ENCODE measurements at places on chromosomes 5 and 9. TPM values are rescaled to one million over a fixed set of nuclear protein-coding genes. Genes with fewer than 3 reads are reported as not detected.

The PTGR1 gene
- 28.8 TPM for total RNA-seq

The BHMT gene
- total RNA-seq = 0.66 TPM

The CCNO gene
- 7.6 TPM for total RNA-seq

DNA sequence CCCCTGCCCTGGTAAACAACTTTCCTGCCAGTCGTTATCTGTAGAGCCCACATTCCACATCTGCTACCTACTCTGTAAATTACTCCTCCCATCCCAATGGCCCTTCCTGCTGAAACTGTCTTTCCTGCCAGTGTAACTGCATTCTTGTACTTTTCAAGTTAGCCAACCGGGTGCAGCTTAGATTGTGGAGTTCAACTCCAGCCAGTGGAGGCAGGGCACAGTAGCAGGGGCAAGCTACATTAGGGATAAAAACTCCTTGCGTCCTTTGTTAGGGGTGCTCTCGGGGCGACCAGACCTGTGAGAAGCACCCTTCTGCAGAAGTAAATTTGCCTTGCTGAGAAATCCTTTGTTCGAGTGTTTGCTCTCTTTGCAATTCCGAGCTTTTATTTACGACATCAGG is 639.0 kb upstream of the TYRP1 start:
- DNase-seq = no peak

GRCh38 chr9:23751633-23752032 is 74.4 kb downstream of the ELAVL2 start:
- no peak for DNase-seq
